ENCODE measurements at places on chromosomes 1 and 21. TPM values are rescaled to one million over a fixed set of nuclear protein-coding genes. Genes with fewer than 3 reads are reported as not detected.

Gene PCSK9
- not detected for total RNA-seq

Gene CASQ1
- 9.4 TPM for total RNA-seq

Gene MROH7
- 11.2 TPM for total RNA-seq

Gene PLD5
- 0.27 TPM for total RNA-seq

Gene RIT1
- 21.2 TPM for total RNA-seq

Gene PLA2G4A
- total RNA-seq: 29.9 TPM

Gene USH2A
- not detected for total RNA-seq

Gene NUAK2
- 0.71 TPM for total RNA-seq

Gene TESK2
- 4.3 TPM for total RNA-seq

Gene IKBKE
- total RNA-seq: 1.6 TPM

Gene ASCL5
- not detected for total RNA-seq

Gene KCNN3
- total RNA-seq: 9.4 TPM

All from sigmoid colon (tissue), 7 donors.